ENCODE measurements at places on chromosomes 2 and 18.

- DNase-seq = no peak
Measured at GRCh38 chr18:22188559-22189267, 19.3 kb downstream of the GATA6 start.

DNA sequence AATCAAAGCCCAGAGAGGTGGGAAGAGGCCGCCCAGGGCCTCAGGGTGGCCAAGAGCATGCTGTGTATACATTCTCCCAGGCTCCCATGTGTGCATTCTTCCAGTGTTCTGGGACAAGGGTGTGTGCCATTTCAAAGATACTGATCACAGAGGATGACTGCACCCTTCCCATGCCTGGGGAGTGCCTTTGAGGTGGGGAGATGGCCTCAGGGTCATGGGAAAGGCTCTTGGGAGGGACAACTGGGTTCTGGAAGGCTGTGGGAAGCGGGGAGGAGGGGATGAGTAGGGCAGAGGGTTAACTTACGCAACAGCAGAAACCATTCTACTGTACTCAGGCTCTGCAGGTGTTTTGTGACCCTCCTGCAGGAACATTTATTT is 40.9 kb downstream of the KLHL29 start:
- no peak for DNase-seq

DNA sequence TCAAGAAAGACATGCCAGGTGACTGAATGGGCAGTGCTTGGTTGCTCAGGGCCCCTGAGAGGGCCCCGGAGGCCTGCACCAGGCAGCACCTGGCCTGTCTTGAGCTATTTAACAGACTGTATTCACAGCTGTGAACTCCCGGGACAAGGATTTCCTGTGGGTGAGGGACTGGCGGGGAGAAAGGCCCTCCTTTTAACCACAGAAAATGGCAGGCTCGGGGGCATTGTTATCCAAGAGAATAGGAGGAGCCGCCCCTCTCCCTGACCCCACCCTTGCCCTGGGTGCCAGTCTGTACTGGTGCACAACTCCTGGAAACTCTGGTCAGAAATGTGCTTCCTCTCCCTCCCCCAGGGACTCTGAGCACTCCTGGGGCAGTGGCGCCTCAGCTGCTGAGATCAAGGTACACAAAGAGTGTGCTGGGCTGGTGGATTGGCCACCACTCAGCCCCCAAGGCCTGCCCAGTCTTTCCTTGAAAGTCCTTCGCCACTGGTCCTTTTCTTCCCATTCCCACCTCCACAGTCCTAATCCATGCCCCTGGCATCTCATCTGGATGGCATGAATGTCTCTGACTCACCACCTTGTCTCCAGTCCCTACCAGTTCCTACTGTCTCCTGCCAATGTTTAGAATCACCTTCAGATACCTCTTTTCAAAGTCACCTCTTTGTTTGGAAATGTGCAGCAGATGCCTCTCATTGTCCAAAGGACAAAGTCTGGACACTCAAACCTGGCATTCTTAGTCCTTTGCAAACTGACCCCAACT is 19.6 kb upstream of the EPAS1 start:
- DNase-seq = no peak

- DNase-seq = no peak
Measured at GRCh38 chr2:157256626-157257025, 879 bp upstream of the GALNT5 start.

DNA sequence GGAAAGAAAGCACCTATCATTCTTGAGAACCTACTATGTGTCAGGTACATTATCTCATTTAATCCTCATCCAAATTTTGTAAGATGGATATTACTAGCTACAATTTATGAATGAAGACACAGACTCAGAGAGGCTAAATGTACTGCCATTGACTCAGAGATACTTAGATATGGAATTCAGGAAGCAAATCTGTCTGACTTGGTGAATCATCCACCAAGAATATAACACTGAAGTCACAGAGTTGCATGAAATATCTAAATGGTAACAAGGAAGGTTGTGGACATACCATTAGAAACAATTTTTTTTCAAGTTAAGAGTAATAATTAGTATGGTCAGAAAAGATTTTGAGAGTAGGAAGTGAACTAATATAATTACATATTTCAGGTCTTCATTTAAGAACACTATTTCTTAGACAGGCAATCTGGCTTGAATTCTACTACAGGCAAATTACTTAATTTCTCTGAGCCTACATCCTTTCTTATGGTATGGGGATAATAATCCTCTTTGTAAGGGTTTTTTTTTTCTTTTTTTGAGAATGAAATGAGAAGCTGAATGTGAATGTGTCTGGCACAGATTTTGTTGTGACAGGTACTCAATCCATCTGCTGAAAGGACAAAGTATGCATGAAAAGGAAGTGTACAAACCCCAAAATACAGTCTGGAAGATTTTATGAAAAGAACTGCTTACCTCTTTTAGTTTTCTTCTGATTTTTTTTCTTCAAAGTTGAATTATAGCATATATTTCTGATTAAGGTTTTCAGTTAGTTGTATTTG is 14.8 kb upstream of the C2orf66 start:
- no peak for DNase-seq

DNA sequence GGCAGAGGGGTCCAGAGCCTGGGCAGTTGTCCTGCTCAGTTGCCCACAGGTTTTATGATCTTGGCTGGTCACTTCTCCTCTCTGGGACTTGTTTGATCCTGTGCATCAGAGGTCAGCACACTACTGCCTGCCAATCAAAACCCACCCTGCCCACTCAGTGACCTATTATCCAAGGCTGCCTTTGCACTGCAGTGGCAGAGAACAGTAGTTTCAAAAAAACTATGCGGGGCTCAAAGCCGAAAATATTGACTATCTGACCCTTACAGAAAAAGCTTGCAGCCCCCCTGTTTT is 218.2 kb downstream of the CYP26B1 start:
- no peak for DNase-seq

DNA sequence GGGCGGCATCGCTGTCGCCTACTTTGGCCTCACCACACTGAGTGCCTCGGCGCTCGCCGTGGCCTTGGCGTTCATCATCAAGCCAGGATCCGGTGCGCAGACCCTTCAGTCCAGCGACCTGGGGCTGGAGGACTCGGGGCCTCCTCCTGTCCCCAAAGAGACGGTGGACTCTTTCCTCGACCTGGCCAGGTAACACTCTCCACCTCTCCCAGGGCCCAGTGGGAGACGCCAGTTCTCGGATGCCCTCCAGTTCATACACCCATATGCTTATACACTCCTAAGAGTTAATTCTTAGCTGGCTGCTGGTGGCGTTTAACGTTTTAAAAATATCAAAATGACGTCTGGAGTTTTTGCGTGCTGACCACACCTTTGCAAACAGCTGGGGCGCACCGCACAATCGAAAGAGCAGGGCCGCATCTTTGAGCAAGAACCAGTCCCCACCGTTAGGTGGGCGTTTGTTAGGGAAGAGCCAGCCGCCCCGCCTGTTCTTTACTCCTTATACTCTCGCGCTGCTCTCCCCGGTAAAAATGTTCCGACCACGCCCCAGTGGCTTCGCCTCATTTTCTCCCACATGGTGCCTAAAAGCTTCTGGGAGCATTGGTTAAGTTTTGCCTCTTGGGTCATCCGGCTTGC is 899 bp downstream of the SLC1A4 start:
- DNase-seq = peak; percentile 48

- peak; percentile 37 for DNase-seq
Measured at GRCh38 chr2:126656431-126657147, 631 bp downstream of the GYPC start.

- DNase-seq = peak; percentile 43
Measured at GRCh38 chr2:73257425-73258125, 23.5 kb downstream of the CCT7 start.

DNA sequence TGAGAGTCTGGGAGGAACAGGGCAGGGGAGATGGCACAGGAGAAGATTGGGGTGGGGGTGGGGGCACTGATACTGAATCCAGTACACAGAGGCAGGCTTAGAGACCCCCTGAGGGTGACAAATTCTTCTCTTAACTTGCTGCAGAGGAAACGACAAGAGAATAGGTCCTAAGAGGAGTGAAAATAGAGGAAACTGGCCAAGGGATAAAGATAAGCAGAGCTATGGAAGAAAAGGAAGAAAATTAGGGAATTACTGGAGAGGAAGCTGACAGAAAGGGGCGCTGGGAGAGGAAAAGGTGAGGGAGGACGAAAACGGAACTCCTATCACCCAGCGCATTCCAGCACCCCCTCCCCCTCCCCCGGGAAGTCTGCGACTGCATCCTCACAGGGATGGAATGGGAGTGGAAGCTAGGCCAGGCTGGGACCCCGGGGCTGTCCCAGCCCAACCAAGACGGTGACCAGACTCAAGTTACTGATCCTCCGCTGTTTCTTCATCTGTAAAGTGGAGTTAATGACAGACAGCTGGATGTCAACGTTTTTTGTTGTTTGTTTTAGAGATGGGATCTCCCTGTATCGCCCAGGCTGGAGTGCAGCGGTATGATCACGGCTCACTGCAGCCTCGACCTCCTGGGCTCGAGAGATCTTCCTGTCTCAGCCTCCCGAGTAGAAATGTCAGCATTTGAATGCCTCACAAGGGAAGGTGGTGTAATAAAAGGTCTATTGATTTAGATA is 2.6 kb upstream of the EMX1 start:
- DNase-seq = no peak
